ENCODE measurements at places on chromosomes 3 and 15.

GRCh38 chr15:69748576-69749185, 296.1 kb downstream of the RPLP1 start:
- DNase-seq = no peak

DNA sequence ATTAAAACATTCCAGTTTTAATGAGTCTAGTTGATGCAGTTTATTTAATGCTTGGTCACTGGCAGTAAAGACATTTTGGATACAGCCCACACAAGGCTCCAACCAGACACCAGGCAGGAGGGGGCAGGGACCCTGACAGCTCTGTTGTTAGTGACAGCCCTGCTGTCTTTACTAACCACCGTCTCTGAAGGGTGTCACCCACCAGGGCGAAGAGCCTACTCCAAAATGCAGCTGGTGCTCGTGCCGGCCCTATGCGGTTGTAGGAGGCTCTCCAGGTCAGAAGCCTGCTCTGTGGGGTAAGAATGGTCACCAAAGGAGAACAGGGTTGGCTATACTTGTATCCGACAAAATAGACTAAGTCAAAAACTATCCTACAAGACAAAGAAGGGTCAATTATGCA, 132.2 kb downstream of the ATP10A start:
- no peak for DNase-seq

- no peak for DNase-seq
These were observed 149.1 kb upstream of the SPRED1 start for GRCh38 chr15:38103564-38103963.

DNA sequence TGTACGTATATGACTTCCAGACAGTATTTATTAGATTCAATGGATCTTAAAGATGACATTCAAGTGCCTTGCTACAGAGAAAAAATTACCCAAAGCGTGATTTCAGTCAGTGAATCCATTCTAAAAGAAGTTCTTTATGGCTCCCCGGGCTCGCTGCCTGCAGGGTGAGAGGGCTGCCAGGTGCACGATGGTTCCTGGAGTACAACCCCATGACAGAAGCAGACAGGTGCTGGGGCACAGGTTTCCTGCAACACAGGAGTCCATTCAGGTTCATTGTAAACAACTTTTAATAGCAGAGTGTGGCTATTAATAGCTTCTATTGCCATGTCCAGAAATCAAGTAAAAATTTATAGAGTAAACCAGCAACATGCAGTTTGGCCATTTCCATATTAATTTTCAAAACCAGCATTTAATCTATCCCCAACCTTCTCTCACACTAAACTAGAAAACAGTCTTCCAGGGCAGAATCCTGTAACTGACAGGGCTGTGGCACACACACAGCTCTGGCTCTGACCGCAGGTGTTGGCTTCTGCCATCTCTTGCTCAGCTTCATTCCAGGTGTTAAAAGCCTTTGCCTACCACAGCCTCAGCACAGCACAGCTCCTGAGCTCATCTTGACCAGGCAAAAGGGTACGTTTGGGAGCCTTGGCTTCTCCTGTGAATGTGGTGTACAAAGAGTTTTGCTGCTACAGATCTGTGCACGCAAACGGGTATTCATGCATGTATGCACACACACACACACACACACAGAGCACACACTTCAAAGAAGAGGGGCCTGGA, 185.9 kb downstream of the MEX3B start:
- no peak for DNase-seq

GRCh38 chr15:57505056-57505715, 86.5 kb upstream of the MYZAP start:
- DNase-seq = no peak

DNA sequence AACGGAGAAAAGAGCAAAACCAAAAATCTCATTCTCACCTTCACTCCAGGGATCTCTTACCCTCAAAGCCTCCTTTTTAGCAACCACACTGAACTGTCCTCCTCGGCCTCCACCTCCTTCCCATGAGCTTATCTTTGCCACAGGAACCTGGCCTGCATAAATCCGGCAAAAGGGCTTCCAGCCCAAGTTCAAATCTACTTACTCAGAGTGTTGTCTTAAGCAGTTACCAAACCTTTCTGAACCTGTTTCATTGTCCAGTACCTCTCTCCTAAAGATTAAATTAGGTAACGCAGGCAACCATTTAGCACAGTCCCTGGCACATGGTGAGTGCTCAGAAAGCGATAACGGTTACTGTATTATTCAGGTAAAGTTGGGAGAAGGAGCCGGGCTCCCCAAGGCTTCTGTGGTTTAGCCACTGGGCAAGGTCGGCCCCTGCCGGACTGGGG, 777 bp downstream of the CIB1 start:
- no peak for DNase-seq

DNA sequence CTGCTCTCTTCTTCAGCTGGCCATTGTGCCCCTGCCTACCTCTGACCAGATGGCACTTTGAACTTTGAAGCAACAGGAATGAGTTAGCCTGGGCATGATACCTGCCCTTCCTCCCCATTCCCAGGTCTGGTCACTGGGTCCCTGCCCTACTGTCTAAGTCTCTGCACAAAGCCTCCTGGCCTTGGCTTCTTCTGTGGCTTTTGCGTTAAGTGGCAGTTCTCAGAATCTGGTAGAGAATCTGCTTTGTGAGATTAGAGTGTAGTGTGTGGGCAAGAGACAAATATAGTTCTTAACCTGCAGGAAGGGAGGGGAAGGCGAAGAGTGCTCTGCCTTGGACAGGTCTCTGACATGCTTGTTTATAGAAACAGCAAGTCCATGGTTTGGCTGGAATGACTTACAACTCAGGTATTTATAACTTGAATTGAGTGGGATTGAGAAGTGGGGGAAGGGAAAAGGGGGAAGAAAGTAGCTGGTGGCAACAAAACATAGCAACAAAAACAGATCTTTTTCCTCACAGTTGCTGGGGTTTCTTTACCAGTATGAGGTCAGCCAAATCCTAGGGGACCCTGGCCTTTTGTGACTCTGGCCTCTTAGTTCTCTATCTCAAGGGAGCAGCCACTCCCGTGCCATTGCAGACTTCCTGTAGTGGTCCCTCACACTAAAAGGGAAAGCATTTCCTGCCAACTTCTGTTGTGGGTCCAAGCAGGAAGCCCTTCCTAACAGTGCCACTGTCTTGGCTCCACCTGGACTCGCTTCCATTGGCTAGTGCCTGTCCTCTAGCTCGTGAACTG, 16.7 kb downstream of the MAPKBP1 start:
- no peak for DNase-seq

DNA sequence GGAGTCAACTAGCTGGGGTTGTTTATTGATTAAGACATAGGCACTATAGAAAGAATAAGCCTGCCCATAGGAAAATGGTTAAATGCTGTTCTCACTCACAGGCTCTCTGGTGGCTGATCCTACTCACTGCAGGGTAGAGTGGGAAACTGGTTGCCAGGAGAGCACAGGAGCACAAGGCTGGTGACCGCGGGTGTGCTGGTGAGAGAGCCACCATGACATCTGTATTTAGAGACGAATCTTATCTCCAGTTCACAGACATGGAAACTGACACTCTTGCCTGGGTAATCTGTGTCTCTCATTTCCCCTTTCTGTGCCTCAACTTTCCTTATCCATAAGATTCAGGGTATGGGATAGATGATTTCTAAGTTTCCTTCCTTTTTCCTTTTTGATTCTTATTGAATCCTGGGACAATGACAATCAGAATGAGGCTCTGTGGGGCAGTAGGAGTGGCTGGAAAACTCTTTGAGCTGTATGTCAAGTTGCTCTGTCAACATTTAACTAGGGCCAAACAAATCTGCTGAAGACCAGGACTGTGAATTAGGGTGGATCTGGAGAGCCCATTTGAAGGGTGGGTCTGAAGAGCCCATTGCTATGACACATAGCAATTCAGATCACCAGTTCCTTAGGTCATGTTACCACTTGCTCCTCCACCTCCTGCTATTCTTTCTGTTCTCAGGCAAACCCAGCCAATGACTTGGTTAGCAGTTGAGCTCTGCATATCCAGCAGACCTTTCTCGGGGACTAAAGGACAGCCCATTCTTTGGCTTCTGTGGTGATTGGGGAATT, 286.1 kb upstream of the TBL1XR1 start:
- no peak for DNase-seq

- no peak for DNase-seq
These were observed 110.9 kb downstream of the MYRIP start for GRCh38 chr3:39920271-39920670.

- no peak for DNase-seq
These were observed 7.9 kb upstream of the CPNE4 start for GRCh38 chr3:132042681-132043080.

DNA sequence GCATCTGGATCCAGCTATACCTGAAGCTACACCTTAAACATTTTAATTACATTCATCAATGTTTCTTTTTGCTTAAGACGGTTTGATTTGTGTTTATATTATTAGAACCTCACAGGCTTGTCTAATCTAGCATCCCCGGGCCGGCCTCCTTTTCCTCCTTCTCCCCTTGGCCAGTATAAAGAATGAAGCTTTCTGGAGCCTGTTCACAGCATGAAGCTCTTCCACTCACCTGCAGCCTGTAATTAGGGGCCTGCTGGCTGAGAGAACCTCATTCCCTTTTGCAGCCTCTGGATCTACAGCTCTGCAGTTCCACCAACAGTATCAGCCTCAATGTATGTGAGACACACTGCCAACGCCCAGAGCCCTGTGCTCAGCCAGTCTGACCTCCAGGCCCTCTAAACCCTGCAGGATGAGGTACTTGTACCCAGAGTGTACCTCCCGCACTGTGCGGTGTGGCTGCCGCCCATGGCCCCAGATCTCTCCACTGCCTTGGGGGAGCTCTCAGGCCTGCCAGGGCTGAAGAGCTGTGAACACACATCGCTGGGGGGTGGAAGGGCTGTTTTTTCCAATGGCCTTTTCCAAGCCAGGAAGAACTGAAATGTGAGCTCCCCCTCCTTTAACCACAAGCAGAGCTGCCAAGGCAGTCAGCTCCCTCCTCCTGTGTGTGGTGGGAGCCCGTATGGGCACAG, 114.7 kb upstream of the ALDH1A3 start:
- DNase-seq = no peak

- DNase-seq = no peak
These were observed 19.8 kb downstream of the IGDCC4 start for GRCh38 chr15:65402961-65403360.

GRCh38 chr15:58066042-58066867, 744 bp upstream of the ALDH1A2 start:
- no peak for DNase-seq

GRCh38 chr3:154540950-154541604, 111.1 kb upstream of the GPR149 start:
- DNase-seq = no peak

GRCh38 chr3:109532257-109533216, 195.2 kb upstream of the DPPA4 start:
- DNase-seq = no peak

DNA sequence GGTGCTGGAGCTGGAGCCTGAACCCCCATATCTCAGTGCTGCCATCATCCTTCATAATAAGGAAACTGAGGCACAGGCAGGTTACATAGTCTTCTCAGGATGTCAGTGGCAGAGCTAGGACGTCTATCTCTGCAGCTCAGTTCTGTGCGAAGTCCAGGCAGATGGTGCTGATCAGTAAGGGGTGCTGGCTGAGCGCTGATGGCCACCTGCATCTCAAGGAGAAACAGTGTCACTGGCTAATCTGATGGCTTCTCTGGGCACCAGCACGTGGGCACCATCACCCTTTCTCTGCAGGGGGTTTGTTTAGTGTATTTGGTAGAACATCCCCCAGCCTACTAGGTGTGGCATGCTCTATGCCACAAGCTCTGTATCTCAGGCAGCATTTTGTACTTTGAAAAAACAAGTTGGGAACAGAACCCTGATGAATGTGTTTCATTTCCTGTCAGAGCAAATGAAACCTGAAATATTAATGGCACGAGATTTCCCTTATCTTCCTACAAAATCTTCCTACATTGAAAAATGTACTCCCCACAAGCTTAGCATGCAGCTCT, 35.1 kb downstream of the APBA2 start:
- no peak for DNase-seq

DNA sequence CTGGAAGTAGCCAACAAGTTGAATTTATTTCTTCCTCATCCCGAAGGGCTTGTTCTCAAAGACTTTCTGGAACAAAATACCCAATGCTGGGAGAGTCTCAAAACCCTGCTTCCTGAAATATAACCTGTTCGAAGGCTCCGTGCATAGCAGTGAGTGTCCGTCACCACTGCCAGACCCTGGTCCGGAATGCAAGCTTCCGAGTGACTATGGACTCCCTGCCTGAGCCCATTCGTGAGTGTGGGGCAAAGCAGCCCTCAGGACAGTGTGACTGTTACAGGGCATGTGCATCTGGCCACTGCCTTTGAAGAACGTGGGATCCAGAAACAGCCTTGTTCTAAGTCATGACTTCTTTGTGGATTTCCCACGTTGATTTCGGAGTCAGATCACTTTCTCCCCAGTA, 214.5 kb upstream of the IGF1R start:
- DNase-seq = no peak

DNA sequence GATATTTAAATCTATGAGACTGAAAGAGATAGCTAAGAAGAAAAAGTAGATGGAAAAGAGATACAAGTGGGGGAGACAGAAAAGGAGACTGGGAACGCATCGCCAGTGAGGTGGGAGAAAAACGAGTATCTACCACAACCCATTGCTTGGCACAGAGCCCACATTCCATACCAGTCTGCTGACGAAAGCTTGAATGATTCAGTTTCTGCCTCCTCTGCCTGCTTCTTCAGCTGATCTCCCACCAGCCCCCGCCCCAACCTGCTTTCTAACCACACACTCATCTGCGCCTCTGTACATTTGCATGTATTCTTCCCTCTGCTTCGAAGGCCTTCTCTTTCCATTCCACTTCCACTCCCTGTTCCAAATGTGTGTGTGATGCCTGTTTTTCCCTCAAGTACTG, 188.1 kb downstream of the USP13 start:
- no peak for DNase-seq

- no peak for DNase-seq
These were observed 8.6 kb downstream of the HIGD1A start for GRCh38 chr3:42795621-42796181.

- DNase-seq = no peak
These were observed 33.6 kb downstream of the TMEM45A start for GRCh38 chr3:100525753-100526612.

- no peak for DNase-seq
These were observed 3.2 kb upstream of the PGPEP1L start for GRCh38 chr15:99010768-99011167.

- DNase-seq = peak; percentile 2
These were observed 11.4 kb downstream of the NEK10 start for GRCh38 chr3:27357665-27358258.

DNA sequence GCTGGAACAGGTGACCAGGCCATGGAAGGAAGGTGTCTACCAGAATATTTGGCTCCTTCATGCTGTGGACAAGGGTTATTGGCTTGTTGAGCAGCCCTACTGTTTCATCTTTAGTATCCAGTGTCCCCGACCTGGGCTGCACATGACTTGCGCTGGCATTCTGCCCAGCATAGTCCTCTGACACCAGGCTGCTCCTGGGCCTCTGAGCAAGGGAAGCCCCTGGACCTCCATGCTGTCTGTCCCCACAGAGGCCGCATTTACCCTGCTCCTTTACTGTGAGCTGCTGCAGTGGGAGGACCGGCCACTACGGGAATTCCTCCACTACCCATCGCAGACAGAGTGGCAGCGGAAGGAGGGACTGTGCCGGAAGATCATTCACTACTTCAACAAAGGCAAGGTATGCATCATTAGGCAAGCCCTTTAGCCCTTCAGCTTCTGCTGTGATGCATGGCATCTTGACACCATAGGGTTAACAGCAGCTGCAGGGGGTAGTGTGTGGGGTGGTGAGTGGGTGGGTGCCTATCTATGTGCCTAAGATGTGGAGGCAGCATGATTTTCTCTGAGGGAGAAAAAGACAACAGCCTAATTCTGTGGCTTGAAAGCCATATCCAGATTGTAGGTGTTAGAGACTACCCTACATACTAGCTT, 44.0 kb upstream of the MANF start:
- no peak for DNase-seq

Data from activated CD4-positive, CD25-positive, alpha-beta regulatory T cell (primary cell).